Epithelial cell of prostate (primary cell): ENCODE measurements at places on chromosomes 6 and 20.

DNA sequence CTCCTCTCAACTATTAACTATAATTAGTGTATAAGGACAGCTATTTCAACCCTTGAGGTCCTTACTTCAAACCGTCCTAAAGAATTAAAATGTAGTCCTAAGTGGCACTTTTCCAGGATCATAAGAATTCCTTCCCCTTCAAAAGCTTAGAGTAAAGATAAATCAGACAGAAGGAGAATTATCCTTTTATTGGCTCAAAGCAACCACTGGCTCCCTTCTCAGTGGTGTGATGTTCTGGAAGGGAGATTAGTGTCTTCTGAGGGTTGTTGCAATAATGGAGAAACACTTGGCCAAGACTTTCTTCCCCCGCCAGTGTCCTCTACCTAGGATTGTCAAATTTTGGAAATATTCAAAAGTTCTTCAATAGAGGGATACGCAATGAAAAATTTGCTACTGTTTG, 89.1 kb upstream of the PLEKHG1 start:
- DNase-seq: no peak

DNA sequence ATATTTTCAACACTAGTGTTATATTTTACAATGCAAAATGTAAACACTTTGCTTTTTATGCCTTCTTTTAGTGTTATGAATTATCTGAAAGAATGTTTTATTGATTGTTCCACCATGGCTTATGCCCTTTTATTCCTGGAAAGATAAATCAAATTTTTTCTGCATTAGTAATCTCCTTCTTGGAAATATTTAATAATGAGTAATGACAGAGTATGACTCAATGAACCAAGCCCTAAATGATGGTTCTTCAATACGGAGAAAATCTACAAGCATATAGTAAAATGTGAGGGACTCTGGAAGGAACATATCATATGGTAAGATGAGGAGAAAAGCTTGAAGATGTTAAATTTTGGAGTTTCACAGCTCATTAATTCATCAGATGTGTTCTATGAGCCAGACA, 929.6 kb downstream of the C6orf118 start:
- no peak for DNase-seq

DNA sequence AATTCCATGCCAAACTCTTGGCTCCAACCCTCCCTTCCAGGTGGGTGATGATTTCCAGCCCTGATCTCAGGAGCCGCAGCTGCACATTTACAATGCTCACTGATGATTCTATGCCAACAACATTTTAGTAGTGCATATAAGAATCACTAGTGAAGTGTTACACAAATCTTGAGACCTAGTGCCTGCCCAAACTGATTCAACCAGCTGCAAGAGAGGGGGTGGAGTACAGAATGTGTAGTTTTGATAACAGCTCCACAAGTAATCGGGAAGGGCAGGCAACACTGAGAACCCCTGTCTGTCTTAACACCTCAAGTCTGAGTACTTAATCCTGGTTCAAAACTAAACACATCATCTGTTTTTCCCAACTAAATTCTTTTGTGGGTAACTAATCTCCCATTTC, 91.7 kb downstream of the PRDM1 start:
- DNase-seq: no peak

DNA sequence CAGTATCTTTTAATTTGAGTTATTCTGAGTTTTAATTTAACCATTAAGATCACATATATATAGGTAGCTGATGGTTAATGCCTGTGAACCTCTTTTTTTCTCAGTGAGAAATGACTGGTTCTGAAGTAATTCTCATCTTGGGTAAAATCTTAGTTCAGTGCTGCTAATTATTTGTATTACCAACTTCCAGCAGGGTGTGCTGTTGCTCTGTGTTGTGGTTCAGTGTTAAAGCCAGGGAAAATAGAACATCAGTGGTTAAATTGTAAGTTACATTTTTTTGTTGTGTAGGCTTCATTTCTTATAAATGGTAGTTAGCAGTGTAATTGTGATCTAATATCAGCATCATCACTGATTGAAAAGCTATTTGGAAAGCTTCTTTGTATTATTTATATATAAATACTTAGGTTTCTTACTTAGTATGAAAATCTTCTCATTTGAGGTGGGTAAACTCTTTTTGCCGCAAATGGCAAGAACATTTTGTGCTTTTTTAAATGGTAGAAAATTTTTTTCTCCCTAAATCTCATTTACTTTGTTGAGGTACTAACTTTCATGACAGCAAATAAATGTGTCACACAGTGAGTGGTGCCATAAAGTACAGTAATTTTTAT, 43.7 kb downstream of the CDC5L start:
- DNase-seq: no peak

- DNase-seq: no peak
Observed at GRCh38 chr6:4920914-4921410, 82.9 kb downstream of the RPP40 start.

- no peak for DNase-seq
Observed at GRCh38 chr6:132456700-132457143, 55.4 kb upstream of the MOXD1 start.

- DNase-seq: no peak
Observed at GRCh38 chr6:45756606-45757005, 259.1 kb downstream of the CLIC5 start.
